ENCODE measurements at places on chromosomes 2 and 18. TPM values are rescaled to one million over a fixed set of nuclear protein-coding genes. Genes with fewer than 3 reads are reported as not detected.

The SERPINB3 gene
- not detected for total RNA-seq

The TTN gene
- total RNA-seq: 0.38 TPM

The LYG2 gene
- total RNA-seq: 0.72 TPM

The SLC35F5 gene
- total RNA-seq: 18.3 TPM

The SLC16A14 gene
- not detected for total RNA-seq

The CAPN13 gene
- not detected for total RNA-seq

The NTSR2 gene
- not detected for total RNA-seq

The RAB10 gene
- 155 TPM for total RNA-seq

The SLC66A2 gene
- 16.9 TPM for total RNA-seq

The INPP5D gene
- 0.72 TPM for total RNA-seq

The IL18RAP gene
- not detected for total RNA-seq

The SP140 gene
- total RNA-seq: 0.32 TPM

The CFAP65 gene
- not detected for total RNA-seq

The SERPINB11 gene
- total RNA-seq: not detected

The EVA1A gene
- total RNA-seq: 35.2 TPM

The UGT1A7 gene
- total RNA-seq: not detected

The ANKRD62 gene
- total RNA-seq: not detected

The ATP8B1 gene
- total RNA-seq: not detected

The TLX2 gene
- 2.8 TPM for total RNA-seq

The DSC2 gene
- total RNA-seq: 0.64 TPM

The PRKAG3 gene
- not detected for total RNA-seq

The MYO1B gene
- 27.5 TPM for total RNA-seq

The IL1RN gene
- total RNA-seq: not detected

The XDH gene
- 4.3 TPM for total RNA-seq

The MDH1B gene
- 0.93 TPM for total RNA-seq

The NEURL3 gene
- total RNA-seq: 0.19 TPM

The EVX2 gene
- 0.05 TPM for total RNA-seq

The TEX44 gene
- total RNA-seq: not detected

The C2orf80 gene
- total RNA-seq: not detected

The GCA gene
- total RNA-seq: 3.7 TPM

The ILKAP gene
- 18.1 TPM for total RNA-seq

The RRM2 gene
- total RNA-seq: 217 TPM
